Stimulated activated CD4-positive, alpha-beta T cell treated with anti-CD3 and anti-CD28 coated beads, Interleukin-4, amount 100 ng/mL, for 4 hours (primary cell): ENCODE measurements at places on chromosomes 13 and 19.

GRCh38 chr13:37349916-37350315 is 244.5 kb upstream of the CSNK1A1L start:
- DNase-seq = no peak

- no peak for DNase-seq
These were observed 72.6 kb downstream of the CDK8 start for GRCh38 chr13:26326562-26326961.

- DNase-seq = peak; percentile 69
These were observed 34.2 kb upstream of the PNMA8B start for GRCh38 chr19:46529622-46530451.

DNA sequence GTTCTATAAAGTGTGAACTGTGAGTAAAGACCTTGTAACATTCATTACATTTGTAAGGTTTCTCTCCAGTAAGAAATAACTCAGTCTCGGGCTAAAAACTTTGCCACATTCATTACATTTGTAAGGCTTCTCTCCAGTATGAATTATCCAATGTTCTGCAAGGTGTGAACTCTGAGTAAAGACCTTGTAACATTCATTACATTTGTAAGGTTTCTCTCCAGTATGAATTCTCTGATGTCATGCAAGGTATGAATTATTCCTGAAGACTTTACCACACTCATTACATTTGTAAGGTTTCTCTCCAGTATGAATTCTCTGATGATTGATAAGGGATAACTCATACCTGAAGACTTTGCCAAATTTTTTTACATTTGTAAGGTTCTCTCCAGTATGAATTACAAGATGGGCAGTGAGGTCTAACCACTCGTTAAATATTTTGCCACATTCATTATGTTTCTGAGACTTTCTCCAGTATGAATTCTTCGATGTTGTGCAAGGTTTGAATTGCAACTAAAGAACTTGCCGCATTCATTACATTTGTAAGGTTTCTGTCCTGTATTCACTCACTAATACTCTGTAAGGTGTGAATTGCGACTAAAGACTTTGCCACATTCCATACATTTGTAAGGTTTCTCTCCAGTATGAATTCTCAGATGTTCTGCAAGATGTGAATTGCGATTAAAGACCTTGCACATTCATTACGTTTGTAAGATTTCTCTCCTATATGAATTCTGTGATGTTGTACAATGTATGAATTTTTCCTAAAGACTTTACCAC is 21.2 kb downstream of the ZNF578 start:
- no peak for DNase-seq

DNA sequence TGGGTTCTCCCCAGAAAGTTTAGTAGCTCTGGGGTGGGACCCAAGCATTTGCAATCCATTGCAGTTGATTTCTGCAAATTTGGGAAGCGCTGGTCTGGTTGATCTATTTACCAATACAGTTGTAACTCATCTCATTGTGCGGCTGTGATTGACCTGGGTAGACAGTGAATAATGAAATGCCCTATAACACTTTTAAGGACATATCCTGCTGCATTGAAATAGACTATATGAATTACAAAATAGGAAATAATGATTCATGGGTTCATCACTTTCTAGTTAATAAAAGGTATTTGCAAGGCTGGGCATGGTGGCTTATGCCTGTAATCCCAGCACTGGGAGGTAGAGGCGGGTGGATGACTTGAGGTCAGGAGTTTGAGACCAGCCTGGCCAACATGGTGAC is 59.0 kb upstream of the FARP1 start:
- no peak for DNase-seq

GRCh38 chr19:5205381-5205780 is 135.2 kb downstream of the PTPRS start:
- DNase-seq = no peak

DNA sequence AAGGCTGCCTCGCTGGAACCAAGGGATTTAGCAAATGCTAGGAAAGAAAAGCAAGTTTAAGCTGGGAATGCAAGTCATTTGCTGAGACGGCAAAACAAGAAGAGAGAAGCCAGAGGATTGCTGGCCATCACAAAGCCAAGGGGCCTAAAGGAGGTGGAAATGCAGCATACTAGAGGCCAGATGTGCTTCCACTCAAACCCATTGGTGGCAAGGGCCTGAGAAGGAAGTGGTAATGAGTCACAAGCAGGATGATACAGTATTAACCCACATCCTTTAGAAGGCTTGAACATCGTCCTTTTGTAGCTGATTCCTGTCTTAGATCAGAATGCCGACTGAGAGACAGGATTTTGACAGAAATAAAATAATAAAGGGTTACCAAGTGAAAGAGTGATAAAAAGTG is 68.2 kb downstream of the ITGBL1 start:
- no peak for DNase-seq

GRCh38 chr13:34031610-34032009 is 213.7 kb downstream of the RFC3 start:
- no peak for DNase-seq

- DNase-seq = no peak
These were observed 43.0 kb downstream of the RB1 start for GRCh38 chr13:48346583-48346982.

GRCh38 chr13:98521461-98522247 is 55.3 kb downstream of the STK24 start:
- DNase-seq = no peak

DNA sequence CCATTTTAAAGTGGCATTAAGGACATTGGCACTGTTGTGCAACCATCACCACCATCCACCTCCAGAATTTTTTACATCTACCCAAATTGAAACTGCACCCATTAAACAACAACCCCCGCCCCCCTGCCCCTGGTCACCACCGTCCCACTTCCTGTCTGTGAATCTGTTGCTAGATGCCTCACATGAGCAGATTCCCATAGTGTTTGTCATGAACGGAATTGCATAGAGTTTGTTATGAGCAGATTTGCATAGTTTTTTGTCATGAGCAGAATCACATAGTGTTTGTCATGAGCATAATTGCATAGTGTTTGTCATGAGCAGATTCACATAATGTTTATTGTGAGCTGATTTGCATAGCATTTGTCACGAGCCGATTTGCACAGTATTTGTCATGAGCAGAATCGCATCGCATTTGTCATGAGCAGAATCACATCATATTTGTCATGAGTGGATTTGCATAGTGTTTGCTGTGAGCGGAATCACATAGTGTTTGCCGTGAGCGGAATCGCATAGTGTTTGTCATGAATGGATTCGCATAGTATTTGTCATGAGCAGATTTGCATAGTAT is 54.0 kb upstream of the GTF3A start:
- DNase-seq = no peak

- DNase-seq = no peak
These were observed 58.0 kb downstream of the TNFRSF19 start for GRCh38 chr13:23628250-23628649.

DNA sequence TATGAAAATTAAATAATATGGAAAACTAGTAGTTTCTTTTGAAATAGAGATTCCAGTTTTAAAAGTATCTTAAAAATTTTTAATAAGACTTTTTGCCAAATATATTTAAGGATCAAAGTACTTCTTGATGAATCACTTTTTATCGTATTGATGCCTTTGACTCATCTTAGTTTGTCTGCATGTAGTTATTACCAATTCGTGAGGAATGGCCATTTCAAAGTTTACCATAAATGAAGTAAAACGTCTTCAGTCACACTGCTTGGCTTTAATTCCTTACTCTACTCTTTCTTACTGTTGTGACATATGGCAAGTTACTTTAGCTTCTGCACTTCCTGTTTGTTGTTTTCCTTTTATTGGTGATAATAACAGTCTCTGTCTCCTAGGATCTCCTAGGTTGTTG is 38.3 kb downstream of the NDFIP2 start:
- DNase-seq = no peak

DNA sequence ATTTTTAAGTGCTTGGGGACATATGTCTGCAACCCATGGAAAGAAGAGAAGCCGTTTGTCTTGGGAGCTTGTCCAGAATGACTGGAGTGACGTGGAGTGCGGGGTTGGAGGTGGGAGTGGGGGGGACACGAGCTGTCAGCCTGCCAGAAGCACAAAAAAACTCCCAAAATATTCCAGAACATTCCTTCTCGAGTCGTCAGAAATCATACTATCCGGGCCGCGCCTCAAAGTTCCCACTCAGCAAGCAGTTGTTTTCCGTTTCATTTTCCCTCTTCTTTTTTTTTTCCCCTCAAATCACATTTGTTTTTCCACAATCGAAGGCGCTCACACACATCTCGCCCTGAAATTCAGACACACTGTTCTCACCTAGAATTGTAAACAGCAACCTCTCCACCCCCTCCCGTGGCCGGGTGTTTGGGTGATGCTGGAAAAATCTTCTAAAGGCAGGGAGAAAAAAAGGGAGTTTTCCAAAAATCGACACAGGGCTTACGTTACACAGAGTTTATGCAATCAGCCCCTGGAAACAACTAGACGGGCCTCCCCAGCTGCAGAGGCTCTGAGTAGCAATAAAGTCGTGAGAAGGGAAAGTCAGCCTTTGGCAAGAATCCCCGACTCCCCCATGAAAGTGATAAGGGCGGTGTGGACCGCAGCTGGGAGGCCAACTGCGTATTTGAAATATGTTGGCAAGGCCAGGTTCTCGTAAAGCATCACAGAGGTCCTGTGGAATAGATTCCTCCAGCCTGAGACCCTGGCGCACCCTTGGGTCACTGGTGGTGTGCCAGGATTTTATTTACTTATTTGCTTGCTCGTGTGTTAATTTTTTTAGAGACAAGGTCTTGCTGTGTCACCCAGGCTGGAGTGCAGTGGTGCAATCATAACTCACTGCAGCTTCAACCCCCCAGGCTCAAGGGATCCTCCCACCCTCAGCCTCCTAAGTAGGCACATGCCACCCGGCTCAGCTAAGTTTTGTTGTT is 31.2 kb upstream of the KLF2 start:
- no peak for DNase-seq

GRCh38 chr19:5827891-5828660 is 11.4 kb downstream of the FUT6 start:
- peak; percentile 93 for DNase-seq

DNA sequence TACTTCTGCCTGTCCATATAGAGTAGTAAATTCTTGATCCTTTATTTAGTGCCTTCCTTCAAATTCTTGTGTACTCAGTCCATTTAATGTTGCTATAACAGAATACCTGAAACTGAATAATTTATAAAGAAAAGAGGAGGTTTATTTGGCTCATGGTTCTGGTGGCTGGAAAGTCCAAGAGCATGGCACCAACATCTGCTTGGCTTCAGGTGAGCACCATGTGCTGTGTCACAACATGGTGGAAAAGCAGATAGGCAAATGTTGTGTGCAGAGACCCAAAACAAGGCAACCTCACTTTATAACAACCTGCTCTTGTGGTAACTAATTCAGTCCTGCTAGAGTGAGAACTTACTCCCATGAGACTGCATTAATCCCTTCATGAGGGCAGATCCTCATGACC is 195.3 kb downstream of the LMO7 start:
- DNase-seq = no peak

GRCh38 chr19:57305056-57305455 is 15.2 kb upstream of the ZNF543 start:
- DNase-seq = no peak

DNA sequence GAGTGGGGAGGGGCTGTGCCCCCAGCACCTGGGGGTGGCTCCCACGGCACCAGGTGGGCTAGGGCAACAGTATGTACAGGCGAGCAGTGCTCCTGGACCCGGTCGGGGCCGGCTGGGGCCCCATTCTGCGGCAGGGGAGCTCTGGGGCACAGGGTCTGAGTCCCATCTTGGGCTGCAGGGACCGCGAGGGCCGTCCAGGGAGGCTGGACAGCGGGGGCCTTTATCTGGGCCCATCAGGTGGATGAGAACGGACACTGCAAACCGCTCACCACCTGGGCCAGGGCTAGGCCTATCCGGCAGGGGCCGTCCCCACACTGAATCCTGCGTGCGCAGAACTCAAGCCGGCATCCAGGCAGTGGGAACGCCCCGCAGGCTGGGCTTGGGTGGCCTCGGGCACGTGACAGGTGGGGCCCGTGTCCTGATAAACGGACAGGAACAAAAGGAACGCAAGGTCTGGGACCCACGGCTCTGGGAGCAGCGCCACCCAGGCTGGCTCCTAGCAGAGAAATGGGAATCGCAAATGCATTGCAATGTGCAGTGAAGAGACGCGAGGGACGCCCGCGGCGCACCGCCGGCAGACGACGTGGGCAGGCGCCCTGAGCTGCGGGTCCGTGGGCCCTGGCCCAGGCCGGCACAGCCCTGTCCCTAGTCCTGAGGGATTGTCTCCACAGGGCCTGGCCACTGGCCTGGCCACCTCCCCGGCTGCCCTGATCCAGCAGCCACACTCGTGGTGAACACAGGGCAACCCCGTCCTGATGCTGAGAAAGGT is 29.7 kb downstream of the BTBD2 start:
- DNase-seq = no peak

GRCh38 chr13:99656092-99656745 is 154.9 kb downstream of the TM9SF2 start:
- DNase-seq = peak; percentile 78

- DNase-seq = no peak
These were observed 49.4 kb upstream of the INTS6 start for GRCh38 chr13:51502153-51502651.

- DNase-seq = no peak
These were observed 10.2 kb upstream of the N4BP2L2 start for GRCh38 chr13:32548837-32549236.

- DNase-seq = no peak
These were observed 23.2 kb downstream of the C13orf46 start for GRCh38 chr13:113950451-113951245.

- no peak for DNase-seq
These were observed 80.3 kb upstream of the FRY start for GRCh38 chr13:31951215-31951678.

DNA sequence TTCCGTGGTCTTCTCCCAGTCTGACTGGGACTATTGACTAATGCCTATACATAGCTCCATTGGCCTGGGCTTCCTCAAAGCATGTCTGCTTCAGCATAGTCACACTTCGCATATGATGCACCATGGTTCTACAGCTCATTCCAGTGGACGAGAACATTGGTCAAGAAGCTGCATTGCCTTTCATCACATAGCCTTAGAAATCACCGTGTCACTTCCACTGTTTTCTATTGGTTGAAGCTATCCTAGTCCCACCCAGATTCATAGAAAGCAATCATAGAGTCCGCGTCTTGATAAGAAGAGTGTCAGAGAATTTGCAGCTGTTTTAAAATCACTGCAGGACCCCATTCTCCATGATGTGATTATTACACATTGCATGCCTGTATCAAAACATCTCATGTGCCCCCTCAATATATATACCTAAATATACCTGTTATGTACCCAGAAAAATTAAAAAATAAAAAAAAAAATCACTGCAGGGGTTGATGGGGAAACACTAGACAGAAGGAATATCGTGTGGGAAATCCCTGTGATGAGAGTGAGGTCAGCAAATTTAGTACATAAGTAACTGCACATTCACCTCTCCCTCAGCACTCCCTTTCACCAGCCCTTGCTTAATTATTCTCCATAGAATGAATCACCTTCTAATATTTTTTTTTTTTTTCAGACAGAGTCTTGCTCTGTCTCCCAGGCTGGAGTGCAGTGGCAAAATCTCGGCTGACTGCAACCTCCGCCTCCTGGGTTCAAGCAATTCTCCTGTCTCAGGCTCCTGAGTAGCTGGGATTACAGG is 2.2 kb upstream of the ARHGAP33 start:
- no peak for DNase-seq
